Fibroblast of lung (primary cell): ENCODE measurements at places on chromosomes 1 and 21. TPM values are rescaled to one million over a fixed set of nuclear protein-coding genes. Genes with fewer than 3 reads are reported as not detected.

The CD5L gene
- total RNA-seq: not detected in 2 replicates

- H3K27me3 ChIP-seq: no peaks in the 10 kb centered on the region
- H3K4me1 ChIP-seq: peaks cover 5% of the 10 kb centered on the region
- H3K27ac ChIP-seq: peak overlapping the region; percentile 71
- DNase-seq: peak; percentile 8
- H3K4me3 ChIP-seq: no peak overlapping the region
- no peaks in the 10 kb centered on the region for H3K36me3 ChIP-seq
These were observed 148.6 kb downstream of the C1orf21 start for GRCh38 chr1:184535191-184535970.

GRCh38 chr1:2778220-2778592, 23.3 kb downstream of the TTC34 start:
- no peak overlapping the region for H3K27ac ChIP-seq
- no peaks in the 10 kb centered on the region for H3K27me3 ChIP-seq
- H3K4me3 ChIP-seq: no peak overlapping the region
- no peaks in the 10 kb centered on the region for H3K36me3 ChIP-seq
- H3K4me1 ChIP-seq: no peaks in the 10 kb centered on the region

DNA sequence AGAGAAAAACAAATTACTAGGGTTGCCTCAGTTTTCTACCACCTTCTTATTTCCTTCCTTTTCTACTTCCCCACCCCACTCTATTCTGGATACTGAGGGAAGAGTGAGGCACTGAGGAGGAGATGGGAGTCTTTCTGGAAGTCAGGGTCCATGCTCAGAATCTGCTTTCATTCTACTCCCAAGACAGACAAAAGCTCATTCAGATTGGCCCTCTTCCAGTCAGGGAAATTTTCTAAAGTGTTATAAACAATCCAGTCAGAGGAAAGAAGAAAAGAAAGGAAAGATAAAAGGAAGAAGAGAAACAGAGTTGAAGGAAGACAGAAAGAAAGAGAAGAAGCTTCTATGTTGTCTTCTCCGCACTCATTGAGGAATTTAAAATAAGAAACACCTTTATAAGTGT, 228.6 kb downstream of the COP1 start:
- DNase-seq: peak; percentile 24
- no peak overlapping the region for H3K4me3 ChIP-seq
- no peaks in the 10 kb centered on the region for H3K36me3 ChIP-seq
- no peaks in the 10 kb centered on the region for H3K27me3 ChIP-seq

DNA sequence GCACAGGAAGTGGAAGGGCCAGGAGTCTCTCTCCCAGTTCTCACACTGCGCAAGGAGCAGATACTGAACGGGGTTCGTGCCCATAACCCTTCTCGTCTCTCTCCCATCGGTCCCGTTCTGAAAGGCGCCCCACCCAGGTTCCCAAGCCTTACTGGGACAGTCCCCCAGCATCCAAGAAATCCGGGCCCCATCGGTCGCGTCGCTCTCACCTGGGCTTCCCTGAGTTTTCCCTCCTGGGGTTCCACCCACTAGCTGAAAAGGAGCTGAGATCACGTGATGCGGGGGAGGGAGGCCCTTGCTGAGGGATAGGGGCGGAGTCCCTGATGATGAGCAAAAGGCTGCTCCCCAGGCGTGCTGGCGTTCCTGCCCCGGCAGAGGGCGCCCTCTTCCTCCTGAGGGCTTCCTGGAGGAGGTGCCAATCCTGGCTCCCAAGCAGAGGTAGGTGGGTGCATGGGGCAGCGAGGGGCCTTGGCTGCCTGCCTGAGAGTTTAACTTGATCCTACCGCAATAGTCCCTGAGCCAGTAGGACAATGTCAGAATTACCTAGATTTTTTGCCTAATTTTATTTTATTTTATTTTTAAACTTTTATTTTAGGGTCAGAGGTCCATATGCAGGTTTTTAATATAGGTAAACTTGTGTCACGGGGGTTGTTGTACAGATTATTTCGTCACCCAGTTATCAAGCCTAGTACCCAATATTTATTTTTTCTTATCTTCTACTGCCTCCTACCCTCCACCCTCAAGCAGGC, at the start of gene SPOCD1:
TSS of gene SPOCD1 (minus strand) at position 271 of the 749 bp plus-strand sequence. CDS start 689 bp downstream, outside the sequence.
- no peak within 1 kb of the TSS for H3K27ac ChIP-seq
- H3K4me1 ChIP-seq: no peaks in the 10 kb centered on the region
- DNase-seq: peak; percentile 65
